Glutamatergic neuron (in vitro differentiated cells): ENCODE measurements at places on chromosomes 13 and 19. TPM values are rescaled to one million over a fixed set of nuclear protein-coding genes. Genes with fewer than 3 reads are reported as not detected.

Gene IZUMO2
- total RNA-seq = not detected

- no peak for DNase-seq
These were observed 1.5 kb downstream of the ZNF576 start for GRCh38 chr19:43597876-43598275.

Gene KLF1
- total RNA-seq = not detected

DNA sequence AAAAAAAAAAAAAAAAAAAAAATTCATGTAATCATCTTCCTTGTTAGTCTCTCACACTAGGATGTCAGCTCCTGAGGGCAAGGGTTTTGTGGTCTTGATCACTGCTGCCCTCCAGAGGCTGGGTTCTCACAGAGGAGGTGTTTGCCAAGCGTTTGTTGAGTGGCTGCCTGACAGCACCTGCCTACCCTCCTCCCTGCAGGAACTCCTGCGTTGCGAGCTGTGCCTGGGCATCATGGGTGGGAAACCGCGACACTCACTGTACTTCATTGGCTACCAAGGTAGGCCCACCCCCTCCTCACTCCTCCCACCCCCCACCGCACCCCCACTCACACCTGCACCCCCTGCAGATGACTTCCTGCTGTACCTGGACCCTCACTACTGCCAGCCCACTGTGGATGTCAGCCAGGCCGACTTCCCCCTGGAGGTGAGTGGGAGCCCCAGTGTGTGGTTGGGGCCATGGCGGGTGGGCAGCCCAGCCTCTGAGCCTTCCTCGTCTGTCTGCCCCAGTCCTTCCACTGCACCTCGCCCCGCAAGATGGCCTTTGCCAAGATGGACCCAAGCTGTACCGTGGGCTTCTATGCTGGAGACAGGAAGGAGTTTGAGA lies 8.1 kb downstream of the ATG4D start:
- no peak for DNase-seq

GRCh38 chr19:39086386-39086785 lies 2.2 kb downstream of the ACP7 start:
- DNase-seq = no peak

GRCh38 chr13:47249266-47249665 lies 352.4 kb upstream of the HTR2A start:
- DNase-seq = no peak

Gene KLK15
- total RNA-seq = not detected

- DNase-seq = no peak
These were observed 305.8 kb downstream of the MTUS2 start for GRCh38 chr13:29125934-29126424.

GRCh38 chr19:1947651-1948209 lies 6.8 kb downstream of the CSNK1G2 start:
- no peak for DNase-seq

DNA sequence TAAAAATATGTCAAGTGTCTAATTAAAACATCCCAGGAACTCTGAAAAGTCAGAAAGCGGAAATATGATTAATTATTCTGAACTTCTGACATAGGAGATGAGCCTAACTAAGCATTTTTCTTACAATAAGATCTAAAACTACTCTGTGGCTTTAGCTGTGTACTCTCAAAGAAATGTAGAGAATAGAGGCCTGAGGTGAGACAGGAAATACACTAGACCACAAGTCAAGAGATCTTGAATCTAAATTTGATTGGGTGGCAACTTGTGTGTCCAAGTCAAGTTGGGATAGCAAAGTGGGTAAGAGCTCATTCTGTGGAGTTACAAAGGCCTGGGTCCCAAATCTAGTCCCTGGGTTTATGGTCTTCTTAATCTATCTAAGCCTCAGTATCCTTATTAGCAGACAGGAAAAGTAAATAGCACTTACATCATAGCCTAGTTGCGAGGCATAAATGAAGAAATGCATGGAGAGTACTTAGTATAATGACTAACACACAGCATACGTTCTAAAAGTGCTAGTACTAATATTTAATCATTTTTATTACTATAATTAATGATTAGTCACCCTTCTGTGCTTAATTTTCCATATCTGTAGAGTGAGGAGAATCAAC lies 9.4 kb upstream of the LRRC63 start:
- no peak for DNase-seq

DNA sequence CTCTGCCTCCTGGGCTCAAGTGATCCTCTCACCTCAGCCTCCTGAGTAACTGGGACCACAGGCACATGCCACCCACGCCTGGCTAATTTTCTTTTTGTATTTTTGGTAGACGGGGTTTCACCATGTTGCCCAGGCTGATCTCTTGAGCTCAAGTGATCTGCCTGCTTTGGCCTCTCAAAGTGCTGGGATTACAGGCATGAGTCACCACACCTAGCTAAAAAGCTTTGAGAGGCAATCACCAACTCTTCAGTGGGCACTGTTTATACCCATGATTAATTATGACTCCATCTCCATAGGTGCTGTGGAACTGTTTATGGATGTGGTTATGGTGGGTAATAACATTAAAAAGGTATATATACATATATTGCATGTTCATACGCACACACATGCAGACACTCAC lies 7.5 kb upstream of the RBM26 start:
- DNase-seq = no peak

Gene NOVA2
- total RNA-seq = 163 TPM
